ENCODE measurements at places on chromosomes 7 and 10. TPM values are rescaled to one million over a fixed set of nuclear protein-coding genes. Genes with fewer than 3 reads are reported as not detected.

Gene VOPP1
- total RNA-seq: 59.1 TPM

Gene HOXA6
- total RNA-seq: 12.5 TPM

Gene MALRD1
- total RNA-seq: 5.1 TPM

Gene SKIDA1
- total RNA-seq: 6.1 TPM

Gene IKZF1
- total RNA-seq: 9.0 TPM

Gene PCGF6
- total RNA-seq: 11.2 TPM

Gene ZNF365
- 27.2 TPM for total RNA-seq

Gene RET
- total RNA-seq: 49.9 TPM

Gene NUPR2
- total RNA-seq: 0.50 TPM

Gene ITIH5
- 132 TPM for total RNA-seq

Gene GPER1
- total RNA-seq: 3.3 TPM

Gene ZNF33B
- 31.0 TPM for total RNA-seq

Gene FAM149B1
- 39.5 TPM for total RNA-seq

Gene CALML5
- not detected for total RNA-seq

Gene SP4
- total RNA-seq: 19.2 TPM

Gene FMC1
- 16.7 TPM for total RNA-seq

Gene KNDC1
- total RNA-seq: 14.3 TPM

Gene PRKG1
- total RNA-seq: 18.8 TPM

Gene TMEM213
- total RNA-seq: not detected

Gene LMTK2
- 29.3 TPM for total RNA-seq

Gene WDR11
- 91.5 TPM for total RNA-seq

Gene KIN
- total RNA-seq: 12.7 TPM

Gene VSTM2A
- 26.8 TPM for total RNA-seq

Gene STOX1
- total RNA-seq: 14.4 TPM

Gene EPHB6
- total RNA-seq: 20.3 TPM

Gene GIMAP2
- 14.3 TPM for total RNA-seq

Gene ASB13
- 14.8 TPM for total RNA-seq

Gene OR2A5
- under 0.01 TPM for total RNA-seq

Gene RSU1
- 46.6 TPM for total RNA-seq

Gene EIF3B
- total RNA-seq: 67.9 TPM

Gene JCAD
- 48.3 TPM for total RNA-seq

Gene STEAP4
- 0.28 TPM for total RNA-seq

Gene PAPOLB
- total RNA-seq: 1.5 TPM

Gene OR9A4
- 0.11 TPM for total RNA-seq

Gene TET1
- 26.5 TPM for total RNA-seq
